ENCODE measurements at places on chromosomes 11 and 22.

GRCh38 chr11:127598476-127598875 lies 597.9 kb upstream of the KIRREL3 start:
- peak; percentile 11 for DNase-seq

GRCh38 chr22:29328566-29329500 lies 13.3 kb upstream of the RASL10A start:
- DNase-seq, result no peak

GRCh38 chr22:17806437-17806836 lies 32.2 kb upstream of the BID start:
- no peak for DNase-seq

GRCh38 chr11:128848815-128849455 lies 18.2 kb downstream of the KCNJ1 start:
- DNase-seq, result peak; percentile 69

DNA sequence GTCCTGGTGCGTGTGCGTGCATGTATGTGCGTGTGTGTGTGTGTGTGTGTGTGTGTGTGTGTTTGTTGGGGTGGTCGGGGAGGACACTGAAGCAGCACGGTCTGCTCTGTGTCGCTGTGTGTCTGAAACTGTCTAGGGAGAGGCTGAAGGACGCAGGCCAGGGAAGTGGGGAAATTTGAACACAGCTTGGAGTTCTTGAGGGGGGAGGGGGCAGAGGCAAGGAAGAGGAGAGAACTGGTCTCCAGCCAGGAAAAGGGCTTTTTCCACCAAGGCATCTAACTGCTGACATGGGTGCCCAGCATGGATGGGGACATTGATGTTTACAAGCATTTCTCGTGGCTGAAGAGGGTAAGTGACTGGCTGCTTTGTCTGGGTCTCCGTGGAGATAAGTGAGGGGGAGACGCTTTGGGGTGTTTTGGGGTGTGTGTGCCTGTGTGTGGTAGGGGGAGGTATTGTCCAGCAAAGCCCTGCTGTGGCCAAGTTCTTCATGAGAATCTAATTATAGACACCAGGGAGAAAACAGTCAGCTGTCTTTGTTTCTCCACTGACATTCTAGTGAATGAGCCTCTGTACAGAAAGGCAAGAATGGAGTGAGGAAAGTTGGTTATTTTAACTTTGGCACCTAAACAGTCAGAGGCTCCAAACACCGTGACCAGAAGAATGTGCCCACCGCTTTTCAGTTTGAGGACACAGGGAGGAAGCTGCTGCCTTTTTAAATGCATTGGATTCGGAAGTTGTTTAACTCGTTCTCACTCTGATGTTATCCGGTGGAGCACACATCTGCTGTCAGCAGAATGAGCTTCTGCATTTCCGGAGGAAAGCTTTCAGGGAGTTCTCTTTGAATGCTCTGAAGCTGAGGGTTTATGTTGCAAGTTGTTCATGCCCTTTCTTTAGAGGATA lies 63.7 kb downstream of the PPFIBP2 start:
- DNase-seq, result peak; percentile 88

- peak; percentile 18 for DNase-seq
Observed at GRCh38 chr22:45317551-45318167, 7.9 kb downstream of the FAM118A start.

- no peak for DNase-seq
Observed at GRCh38 chr11:71108013-71108865, 144.1 kb downstream of the SHANK2 start.

DNA sequence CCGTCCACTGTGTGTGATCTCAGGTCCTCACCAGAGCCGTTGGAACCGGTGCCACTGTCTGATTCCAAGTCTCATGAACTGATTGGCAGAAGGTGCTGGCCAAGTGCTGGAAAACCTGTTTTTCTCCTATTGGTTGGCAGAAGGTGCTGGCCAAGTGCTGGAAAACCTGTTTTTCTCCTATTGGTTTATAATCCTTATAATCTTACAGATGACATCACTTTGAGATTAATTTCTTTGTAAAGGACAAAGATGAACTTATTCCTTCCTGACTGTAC lies 1106.3 kb downstream of the BRD1 start:
- DNase-seq, result no peak

DNA sequence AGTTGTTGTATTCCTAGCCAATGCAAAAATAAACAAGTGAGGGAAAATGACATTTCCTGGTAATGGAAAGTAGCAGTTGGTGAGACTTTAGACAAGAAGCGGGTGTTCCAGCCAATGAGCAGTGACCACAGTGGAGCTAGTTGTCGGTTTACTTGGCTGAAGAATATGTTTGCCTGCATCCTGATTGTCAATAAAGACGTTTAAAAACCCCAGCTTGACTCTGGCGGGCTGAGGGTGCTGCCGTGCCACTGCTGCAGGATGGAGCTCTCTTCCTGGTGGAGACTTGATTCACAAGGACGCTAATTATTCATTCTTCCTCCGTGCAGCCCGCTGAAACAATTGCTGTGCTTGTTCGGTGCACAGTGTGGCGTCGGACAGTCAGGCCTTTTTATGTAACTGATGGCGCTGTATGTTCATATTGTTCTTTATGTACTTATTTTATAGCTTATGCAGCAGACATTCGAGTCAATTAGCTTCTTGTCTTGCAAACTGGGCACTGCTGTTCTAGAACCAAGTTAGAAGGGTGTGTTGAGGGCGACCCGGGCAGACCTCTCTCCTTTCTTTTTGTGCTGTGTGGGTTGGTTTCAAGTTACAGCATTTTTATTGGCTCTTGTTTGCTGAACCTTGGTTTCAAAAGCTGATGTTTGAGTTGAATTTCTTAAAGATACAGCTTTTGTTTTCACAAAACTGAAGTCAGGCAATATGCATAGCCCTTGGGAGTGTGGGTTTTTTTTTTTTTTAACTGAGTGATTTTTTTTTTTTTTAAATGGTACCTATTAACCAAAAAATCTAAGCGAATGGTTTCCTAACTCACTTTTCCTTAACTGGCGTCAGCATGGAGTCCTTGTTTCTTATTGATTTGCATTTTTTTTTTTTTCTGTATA lies 153.9 kb downstream of the TEAD1 start:
- DNase-seq, result peak; percentile 31

- DNase-seq, result peak; percentile 19
Observed at GRCh38 chr22:25027959-25028840, 75.7 kb downstream of the KIAA1671 start.

- DNase-seq, result no peak
Observed at GRCh38 chr11:72436661-72437060, 2.3 kb upstream of the CLPB start.

DNA sequence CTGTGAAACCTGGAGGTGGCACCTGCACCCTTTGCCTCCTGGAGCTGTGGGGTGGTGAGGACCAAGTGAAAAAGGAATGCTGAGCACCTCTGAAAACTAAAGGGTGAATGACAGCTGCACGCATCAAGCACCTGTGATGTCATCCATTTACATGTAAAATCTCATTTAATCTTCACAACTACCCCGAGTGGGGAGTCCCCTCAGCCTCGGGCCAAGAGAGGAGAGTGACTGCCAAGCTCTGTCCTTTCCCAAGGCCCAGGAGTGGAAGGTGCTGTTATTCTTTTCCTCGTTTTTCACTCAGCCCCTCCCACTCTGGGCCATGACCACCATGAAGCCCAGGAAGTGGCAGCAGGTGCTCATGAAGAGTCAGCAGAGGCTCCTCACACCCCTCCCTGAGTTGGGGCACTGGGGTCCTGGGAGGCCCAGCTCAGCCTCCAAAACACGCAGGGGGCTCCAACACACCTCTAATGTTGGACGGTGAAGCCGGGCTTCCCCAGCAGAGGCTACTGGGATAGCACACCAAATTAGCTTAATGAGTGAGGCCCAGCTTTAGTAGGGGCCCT lies 35.7 kb downstream of the NECTIN1 start:
- no peak for DNase-seq

DNA sequence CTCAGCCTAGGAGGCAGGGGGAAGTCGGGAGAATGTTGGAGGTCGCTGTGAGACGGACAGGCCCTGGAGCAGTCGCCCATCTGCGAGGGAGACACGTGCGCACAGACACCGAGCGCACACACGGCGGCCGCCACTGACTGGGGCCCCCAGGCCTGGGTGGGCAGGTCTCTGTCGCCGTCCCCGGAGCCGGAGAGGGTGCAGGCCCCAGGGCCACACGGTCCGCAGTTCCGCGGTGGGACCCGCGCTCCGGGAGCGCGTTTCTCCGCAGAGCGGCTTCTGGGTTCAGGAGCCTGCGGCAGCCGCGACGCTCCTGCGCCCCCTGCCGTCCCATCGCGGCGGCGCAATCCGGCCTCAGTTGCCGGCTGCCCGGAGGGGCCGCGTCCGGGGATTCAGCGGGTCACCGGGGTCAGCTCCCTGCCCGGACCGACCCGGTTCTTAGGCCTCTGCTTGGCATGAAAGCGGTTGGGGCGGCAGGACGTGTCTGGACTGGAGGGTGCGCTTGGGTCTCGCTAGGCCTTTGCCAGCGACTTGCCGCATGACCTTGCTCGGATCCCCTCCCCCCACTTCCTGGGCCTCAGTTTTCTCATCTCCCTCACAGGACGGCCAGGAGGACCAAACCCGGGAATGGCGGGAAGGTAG lies 31.2 kb downstream of the PDE2A start:
- peak; percentile 75 for DNase-seq

DNA sequence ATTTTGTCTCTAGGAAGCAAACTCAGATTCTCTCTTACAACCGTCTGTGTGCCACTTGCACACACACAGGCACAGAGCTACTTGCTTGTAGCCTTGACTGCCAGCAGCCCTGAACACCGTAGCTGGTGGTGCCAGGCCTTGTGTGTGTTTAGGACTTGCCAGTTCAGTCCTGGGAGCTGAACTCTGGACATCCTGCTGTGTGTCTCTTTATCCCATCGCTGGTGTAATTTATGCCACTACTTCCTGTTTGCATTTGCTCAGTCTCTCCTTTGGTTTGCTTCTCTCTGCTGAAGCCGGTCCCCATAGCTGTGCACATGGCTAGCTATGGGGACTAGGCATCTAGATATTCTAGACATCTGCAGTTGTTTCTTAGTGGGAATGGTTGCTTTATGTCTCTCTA lies 24.0 kb downstream of the MARK2 start:
- peak; percentile 80 for DNase-seq

GRCh38 chr11:70876685-70877084 lies 375.7 kb downstream of the SHANK2 start:
- DNase-seq, result no peak

DNA sequence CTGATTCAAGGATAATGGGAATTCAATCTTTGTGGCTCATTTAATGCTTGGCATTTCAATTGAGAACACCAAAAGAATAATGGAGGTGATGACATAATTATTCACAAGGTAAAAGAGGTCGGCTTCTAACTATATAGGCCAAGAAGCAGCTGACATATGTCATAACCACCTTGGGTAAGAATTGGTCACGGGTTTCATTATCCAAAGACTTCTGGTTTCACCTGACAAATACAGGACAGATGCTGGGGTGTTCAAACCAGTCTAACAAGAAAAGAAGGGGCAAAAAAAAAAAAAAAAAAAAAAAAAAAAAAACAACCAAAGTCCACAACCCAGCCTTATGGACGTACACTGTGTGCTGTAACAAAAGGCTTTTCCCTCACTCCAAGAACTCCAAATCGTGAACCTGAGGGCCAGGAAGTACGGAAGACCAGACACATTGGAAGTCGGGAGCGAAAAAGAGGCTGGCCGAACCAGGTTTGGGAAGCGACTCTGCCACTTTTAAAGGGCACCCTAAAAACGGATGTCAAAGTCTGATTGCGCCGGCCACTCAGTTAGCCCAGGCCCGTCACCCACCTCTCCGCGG lies 385 bp downstream of the HARBI1 start:
- DNase-seq, result peak; percentile 26

DNA sequence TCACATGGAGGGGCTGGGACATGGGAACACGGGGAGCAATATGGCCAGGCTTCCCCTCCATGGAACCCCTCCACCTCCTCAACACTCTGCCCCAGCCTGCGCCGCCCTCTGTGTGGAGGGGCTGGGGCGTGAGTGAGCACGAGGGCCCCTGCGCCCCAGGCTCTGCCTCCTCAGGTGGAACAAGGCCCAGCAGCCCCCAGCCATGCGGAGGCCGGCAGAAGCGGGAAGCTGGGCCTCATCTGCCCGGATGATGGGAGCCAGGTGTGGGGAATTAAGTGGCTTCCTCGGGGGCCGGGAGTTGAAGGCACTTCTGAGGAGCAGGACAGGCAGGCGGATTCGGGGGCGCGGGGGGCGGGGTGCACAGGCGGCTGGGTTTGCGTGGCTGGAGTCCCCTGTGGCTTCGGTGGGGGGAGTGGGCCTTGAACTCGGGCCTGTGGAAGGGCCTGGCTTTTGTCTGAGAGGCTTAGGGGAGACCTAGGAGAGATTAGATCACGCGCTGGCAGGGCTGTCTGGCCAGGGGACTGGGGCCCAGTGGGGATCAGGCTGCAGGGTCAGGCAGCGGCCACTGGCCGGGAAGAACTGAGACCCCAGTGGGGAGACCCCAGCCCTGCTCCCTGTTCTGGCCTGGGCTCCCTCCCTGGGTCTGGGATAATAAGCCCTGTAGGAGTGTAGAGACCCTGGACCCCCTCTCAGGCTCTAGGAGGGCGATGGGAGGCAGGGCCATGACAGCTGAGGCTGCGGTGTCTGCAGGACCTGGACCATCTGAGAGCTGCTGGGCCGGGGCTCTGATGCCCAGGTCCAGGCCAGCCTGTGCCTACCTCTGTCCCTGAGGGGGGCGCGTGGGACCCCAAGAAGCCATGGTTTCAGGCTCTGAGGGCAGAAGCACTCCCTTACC lies 13.3 kb downstream of the PRR33 start:
- no peak for DNase-seq

GRCh38 chr22:39643311-39644083 lies 72.9 kb downstream of the CACNA1I start:
- DNase-seq, result no peak

DNA sequence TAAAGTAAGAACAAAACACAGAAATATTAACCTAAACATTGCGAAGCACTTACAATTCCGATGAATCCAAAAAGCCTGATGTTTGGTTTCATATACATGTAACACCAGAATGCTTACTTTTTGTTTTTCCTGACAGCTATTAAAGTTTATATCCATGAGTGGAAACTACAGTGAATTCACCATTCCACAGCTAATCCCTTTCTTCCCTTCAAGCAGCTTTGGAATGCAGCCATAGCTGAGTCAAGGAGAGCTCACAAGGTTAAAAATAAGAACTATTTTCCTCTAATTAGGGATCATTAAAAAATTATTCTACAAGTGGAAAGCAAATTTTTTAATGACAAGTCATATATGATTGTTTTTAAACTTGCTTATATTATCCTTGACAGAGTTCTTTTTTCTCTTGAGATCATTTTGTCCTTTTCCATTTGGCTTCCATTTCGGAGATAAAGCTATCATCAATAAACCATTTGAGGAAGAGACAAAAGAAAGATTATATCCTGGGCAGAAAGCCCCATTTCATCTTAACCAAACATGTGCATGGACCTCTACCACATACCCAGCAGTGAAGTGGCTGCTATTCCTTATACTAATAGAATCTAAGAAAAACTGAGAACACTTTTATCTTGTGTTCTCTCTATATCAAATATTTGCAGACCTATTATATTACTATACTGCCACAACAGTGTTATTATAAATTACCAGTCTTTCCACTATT lies 19.7 kb upstream of the FIBIN start:
- no peak for DNase-seq

DNA sequence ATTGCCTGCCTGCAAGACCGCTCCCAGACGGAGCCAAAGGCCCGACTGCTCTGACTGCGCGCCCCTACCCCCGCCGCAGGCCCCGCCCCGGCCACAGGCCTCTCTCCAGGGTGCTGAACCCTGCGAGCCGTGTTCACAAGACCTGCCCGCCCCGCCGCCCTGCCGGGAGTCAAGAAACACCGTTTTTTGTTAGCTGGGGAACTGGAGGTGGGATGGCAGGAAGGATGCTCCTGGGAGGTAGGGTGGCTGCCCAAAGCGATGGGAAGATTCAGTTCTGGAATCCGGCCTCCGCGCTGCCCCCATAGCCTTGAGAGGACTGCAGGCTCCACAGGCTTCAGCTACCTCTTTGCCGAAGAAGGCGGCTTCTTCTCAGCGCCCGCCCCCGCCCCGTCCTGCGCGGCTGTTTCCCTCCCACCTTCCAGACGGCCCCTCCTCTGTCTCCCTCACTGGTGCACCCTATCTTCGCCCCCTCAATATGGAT lies 2.7 kb upstream of the PDE2A start:
- peak; percentile 70 for DNase-seq

Measured in NB4 (cell line).